Fibroblast of skin of abdomen (primary cell): ENCODE measurements at places on chromosomes 1 and 21.

- DNase-seq, result no peak
Observed at GRCh38 chr1:167342846-167343245, 122.2 kb downstream of the POU2F1 start.

DNA sequence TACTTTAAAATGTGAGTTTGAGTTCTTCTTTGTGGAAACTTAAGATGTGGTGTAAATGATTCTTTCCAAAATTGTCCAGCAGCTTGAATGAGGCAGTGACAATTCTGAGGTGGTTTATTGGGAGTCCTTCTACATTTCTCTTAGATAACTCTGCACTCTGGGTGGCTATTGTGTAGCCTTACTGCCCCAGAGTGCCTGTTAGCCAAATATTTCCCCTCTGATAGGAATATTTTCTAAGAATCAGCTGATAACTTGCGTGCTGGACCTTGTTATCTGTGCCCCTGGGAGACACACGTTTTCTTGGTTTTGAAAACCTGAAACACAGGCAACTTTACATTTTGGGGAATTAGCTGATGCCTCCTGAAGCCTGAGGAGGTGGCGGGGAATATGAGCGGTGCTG lies 91.6 kb downstream of the CD247 start:
- no peak for DNase-seq

- peak; percentile 57 for DNase-seq
Observed at GRCh38 chr1:28877132-28877781, 37.1 kb upstream of the EPB41 start.

DNA sequence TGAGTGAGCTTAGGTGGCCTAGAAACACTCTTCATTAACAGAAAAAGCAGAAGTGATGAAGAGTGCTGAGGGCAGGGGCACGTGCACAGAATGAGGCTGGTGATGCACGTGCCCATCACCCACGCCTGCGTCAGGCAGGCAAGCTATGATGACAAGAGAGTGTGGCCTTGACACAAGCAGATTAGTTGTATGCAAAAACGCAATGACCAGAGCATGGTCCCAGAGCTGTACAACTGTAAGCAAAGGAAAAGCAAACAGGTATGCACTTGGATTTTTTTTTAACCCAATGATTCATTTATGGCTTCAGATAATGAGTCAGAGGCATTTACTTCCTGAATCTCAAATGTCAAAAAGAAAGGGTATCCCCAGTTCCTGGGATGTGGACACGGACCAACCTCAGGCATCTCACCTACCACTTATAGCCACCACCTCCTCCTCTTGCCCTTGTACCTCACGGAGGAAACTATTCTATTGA lies 9.1 kb upstream of the TMEM61 start:
- no peak for DNase-seq

GRCh38 chr1:162292422-162292849 lies 84.2 kb downstream of the SPATA46 start:
- peak; percentile 28 for DNase-seq

- DNase-seq, result peak; percentile 90
Observed at GRCh38 chr1:8661185-8662110, 156.0 kb downstream of the RERE start.

GRCh38 chr1:239558991-239559390 lies 172.6 kb downstream of the CHRM3 start:
- no peak for DNase-seq

GRCh38 chr1:152623203-152623844 lies 421 bp upstream of the LCE3A start:
- no peak for DNase-seq
